ENCODE measurements at places on chromosomes 1 and 21.

DNA sequence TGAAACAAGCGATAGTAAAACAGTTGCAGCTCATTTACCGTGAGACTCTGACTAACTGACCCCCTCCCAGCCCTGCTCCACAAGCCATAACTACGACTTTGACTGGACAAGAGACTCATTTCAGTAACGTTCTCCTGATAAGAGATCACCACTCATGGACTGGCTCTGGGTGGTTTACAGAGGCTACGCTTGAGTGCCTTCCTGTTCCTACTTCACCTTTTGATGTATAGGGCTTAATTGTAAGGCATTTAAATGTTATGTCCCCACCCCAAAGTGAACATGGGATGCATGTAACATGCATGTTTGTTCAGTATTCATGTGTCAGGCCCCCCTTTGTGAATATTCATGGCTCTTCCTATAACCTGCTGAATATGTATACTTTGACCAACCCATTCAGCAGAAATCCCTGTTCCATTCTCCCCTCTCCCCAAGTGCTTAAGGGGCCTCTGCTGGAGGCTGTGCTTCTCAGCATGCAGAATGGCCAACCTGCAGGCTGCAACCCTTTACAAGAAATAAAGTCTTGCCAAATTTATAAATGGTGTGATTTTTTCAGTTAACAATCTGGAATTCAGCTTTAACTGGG, 50.7 kb upstream of the SPOCD1 start:
- no peak for DNase-seq

DNA sequence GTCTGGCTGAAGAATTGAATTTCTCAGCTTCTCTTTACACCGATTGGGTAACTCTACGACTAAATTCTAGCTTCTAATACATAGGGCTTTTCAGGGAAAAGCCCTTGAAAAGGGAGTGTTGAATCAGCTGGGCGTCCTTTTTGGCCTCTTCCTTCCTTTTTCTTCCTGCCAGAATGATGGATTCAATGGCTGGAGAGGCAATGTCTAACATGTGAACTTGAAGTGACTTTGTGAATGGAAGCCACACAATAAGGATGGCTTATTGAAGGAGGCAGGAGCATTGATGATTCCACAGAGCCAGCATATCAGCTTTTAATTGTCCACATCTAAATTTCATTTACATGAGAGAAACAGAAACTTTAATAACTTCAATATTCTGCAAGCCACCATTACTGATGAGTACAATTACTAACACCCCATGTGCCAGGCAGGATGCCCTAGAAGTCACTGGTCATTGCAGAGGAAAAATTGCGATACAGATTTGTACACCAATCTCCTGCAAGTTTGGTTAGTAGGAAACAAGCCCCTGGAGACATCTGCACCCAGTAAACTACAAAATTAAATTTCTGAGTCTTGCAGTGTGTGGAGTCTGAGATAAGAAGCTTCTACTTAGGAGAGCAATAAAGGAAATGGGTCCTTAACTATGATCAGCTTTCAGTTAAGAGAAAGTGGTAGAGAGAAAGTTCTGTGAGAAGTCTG, 56.1 kb downstream of the STYXL2 start:
- no peak for DNase-seq

GRCh38 chr1:214862421-214862820, 220.1 kb upstream of the KCNK2 start:
- no peak for DNase-seq

- DNase-seq, result no peak
These were observed 6.7 kb upstream of the PADI6 start for GRCh38 chr1:17365293-17365692.

- DNase-seq, result no peak
These were observed 85.6 kb downstream of the EPS15 start for GRCh38 chr1:51433269-51433971.

- DNase-seq, result no peak
These were observed 1105.0 kb downstream of the PLA2G4A start for GRCh38 chr1:187933562-187934419.

- DNase-seq, result no peak
These were observed 15.7 kb upstream of the PHC2 start for GRCh38 chr1:33446590-33446989.

DNA sequence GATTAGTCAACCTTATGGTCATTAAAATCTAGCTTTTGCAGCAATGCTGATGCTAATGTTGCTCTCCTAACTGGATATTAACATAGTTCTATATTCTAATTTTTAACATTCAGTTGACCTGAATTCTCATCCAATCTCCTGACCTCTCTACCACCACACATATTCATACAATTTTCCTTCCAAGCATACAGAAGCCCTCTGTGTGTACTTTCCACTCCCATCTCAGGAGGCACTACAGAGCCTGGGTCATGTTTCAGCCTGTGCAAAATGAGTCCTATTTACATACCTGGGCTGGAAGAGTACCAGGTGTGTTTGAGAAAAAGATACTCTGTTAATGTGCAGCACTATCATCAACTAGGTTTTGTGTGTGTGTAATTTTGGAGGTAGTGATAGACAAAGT, 486.3 kb downstream of the NEGR1 start:
- no peak for DNase-seq

DNA sequence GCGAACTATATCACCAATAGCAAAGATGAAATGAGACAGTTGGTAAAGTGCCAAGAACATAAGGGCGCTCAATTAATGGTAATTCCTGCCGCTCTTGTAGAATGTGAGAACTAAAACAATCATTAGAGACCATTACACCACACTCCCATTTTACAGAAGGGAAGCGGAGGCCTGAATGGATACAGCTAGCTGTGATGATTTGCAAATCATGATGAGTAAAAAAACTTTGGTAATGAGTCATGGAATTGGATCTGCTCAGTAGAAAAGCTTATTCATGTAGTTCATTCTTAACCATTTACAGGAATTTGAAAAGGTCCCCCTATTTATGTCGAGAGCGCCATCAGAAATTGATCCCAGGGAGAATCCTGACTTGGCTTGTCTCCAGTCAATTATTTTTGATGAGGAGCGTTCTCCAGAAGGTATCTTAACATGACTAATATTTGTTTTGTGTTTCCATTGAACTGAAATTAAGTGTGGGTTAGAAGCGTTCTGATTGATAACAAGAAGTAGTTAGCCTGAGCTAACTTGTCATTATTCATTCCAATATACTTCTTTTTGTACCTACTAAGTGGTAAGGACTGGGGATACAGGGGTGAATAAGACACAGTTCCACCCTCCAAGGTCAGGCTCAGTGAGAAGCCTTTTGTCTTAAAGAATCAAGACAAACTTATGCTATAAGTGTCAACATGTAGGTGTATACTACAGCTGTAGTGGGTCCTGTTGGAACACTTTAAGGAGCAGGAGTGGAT, 812 bp downstream of the TTC4 start:
- DNase-seq, result peak; percentile 5
